ENCODE measurements at places on chromosomes 13 and 19.

DNA sequence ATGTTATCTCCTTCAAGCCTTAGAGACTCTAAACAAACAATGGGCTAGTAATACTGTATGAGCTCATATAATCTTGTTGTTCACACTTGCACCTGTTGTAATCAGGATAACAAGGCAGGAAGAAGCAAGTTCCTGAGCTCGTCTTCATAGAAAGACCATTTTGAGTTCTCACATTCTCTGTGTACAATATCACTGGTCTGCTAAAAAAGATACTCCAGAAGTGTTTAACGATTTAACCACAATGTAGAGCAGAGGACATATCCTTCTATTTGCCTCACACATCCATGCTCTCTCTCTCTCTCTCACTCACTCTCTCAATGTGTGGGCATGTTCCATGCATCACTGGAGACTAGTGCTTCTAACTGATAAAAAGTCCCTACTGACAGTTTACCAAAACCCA is 122.9 kb downstream of the MIPEP start:
- no peak for DNase-seq

DNA sequence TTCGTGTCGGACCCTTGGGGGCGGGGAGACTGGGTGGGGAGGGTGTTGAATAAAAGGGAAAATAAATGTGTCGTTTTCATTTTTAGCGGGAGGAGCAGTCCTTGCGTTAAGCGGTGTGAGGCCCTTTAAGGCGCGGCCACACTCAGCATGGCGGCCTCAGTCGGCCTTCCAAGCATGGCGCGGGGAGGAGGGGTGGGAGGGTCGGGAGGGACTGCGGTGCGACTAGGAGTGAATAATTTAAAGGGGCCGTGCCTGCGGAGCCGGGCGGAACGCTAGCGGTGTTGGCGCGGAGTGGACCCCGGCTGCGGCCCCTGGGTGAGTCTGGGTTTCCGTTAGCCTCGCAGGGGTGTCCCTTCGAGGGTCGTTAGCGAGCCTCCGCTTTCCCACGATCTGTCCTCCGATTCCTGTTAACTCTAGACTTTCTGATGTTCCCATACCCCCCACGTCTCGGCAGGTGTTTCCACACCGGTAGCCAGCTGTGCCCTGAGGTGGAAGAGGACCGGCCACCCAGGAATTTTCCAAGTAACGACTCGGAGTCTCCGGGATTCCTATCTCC is 1.5 kb upstream of the PNPLA6 start:
- peak; percentile 79 for DNase-seq

- no peak for DNase-seq
Observed at GRCh38 chr13:76533251-76533650, 353.0 kb downstream of the KCTD12 start.

- peak; percentile 15 for DNase-seq
Observed at GRCh38 chr19:17671906-17672305, 16.2 kb downstream of the UNC13A start.

DNA sequence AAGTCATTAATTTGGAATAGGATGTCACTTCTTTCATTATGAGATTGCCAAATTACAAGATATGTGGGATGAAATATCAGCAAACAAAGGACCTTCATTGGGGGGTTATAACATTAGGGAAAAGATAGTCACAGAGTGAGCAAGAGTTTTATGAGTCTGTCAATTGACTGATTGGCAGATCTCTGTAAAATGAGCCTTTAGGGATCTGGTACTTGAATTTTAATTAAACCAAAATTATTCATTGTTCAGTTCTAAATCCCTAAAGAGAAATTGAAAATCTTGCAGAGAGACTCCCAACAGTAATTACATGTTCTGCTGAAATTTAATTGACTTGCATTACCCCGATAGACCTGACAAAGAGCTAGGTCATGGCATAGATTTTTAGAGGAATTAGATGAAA is 768.1 kb upstream of the SPRY2 start:
- DNase-seq: no peak

DNA sequence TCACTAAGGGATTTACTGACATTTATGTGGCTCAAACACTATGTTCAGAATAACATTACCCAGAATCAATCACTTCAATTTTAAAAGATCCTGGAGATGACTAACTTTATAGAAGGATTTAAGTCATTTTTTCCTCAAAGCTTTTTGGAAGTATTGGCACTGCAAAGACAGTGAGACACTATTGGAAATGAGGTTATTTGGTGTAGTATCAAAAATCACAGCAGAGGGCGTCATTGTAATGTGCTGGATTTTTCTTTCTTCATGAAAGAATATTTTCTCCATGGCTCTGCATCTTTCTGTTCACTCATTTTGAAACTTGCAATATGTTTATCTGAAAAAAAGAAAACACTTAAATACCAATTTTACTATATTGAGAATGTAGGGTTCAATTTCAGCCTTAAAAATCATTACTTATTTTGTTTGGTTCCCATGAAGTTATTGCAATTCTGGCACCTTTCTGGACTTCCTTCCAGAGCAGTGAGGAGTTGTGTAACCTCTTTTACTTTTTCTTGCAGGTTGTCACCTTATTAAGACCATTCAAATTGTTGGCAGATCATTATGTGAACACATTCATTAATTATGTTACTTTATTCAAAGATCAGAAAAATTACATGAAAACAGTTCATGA is 3.7 kb upstream of the CSNK1A1L start:
- peak; percentile 31 for DNase-seq

GRCh38 chr19:4375164-4376027 is 25.0 kb downstream of the SH3GL1 start:
- DNase-seq: peak; percentile 78

GRCh38 chr19:49570138-49570856 is 10.1 kb downstream of the NOSIP start:
- DNase-seq: peak; percentile 80

- no peak for DNase-seq
Observed at GRCh38 chr19:48737360-48737998, 2.9 kb downstream of the RASIP1 start.

- no peak for DNase-seq
Observed at GRCh38 chr13:45113233-45114224, 6.8 kb upstream of the GTF2F2 start.

- DNase-seq: no peak
Observed at GRCh38 chr13:39297664-39298171, 259.5 kb downstream of the NHLRC3 start.

DNA sequence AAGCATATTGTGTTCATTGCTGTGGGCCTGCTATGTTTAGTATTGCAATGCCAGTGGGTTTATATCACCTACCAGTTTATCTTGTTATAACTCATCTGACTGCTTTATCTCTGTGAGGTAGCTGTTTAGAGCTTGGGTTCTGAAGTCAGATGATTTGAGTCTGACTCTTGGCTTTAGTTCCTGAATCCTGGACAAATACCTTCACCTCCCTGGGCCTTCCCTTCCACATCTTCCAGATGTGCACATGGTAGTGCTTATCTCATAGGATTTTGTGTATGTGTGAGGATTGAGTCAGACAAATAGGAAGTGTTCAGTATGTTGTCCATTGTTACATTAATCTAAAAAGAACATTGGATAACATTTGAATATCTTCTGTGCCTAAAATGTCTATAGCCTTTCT is 63.5 kb upstream of the ANKRD10 start:
- no peak for DNase-seq

DNA sequence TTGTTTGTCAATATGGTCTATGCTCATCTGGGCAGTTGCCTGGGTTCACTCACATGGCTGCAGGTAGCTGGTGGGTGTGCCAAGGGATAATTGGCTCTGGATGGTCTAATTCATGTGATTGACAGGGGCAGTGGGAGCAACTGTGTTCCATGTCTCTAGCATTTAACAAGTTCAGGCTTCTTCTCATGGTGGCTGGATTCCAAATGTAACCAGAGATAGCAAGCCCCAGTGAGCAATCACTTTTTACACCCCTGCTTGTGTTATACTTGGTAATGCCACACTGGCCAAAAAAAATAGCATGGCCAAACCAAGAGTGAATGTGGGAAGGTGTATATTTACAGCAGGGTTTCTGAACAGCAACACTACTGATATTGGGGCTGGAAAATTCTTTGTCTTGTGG is 89.6 kb upstream of the TNFSF11 start:
- DNase-seq: no peak

- peak; percentile 14 for DNase-seq
Observed at GRCh38 chr19:21202865-21203494, 61.1 kb downstream of the ZNF431 start.

DNA sequence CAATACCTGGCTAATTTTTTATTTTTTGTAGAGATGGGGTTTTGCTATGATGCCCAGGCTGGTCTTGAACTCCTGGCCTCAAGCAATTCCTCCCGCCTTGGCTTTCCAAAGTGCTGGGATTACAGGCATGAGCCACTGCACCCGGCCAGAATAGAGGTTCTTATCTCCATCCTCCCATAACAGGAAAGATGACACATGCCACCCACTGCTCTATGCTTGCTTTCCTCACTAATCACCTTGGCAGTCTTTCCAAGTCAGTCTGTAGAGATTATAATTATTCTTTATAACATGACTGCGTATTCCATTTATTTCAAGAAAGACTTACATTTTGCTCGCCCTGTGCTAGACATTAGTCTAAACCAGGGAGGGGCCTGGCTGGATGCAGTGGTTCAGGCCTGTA is 6.7 kb downstream of the VAV1 start:
- no peak for DNase-seq

- DNase-seq: no peak
Observed at GRCh38 chr19:21322528-21322927, 6.7 kb downstream of the ZNF708 start.

DNA sequence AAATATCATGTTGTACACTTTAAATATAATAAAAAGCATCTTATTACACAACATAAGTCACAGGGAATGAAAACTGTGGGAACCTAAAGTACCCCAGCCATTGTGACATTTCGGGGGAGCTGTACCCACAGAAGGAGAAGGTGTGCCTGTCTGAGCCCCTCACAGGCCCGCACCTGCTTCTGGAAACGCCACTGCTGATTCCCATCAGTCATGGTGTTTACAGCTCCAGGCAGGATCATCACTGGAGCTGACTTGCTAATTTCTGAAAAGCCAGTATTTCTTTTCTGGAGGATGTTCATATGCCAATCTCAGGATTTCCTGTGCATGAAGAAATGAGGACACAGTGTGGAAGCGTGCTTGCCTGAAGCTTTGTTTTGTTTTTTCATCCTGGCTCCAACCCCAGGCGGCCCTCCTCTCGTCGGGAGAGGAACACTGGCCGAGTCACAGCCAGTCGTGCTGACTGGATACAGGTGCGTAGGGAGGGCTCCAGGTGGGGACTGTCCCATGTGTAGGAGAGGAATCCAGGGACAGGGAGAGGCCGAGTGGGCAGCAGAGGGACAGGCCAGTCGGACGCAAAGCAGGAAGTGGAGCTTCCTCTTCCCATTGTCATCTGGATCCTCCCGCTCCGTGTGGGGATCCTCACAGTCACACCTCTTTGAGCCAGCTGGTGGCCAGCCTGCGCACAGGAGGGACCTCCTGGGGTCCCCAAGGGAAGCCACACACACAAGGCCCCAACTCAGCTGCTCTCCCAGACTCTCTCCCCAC is 4.2 kb upstream of the ATP12A start:
- no peak for DNase-seq

GRCh38 chr13:104024416-104025170 is 958.4 kb upstream of the SLC10A2 start:
- no peak for DNase-seq

- no peak for DNase-seq
Observed at GRCh38 chr13:58024103-58024502, 392.6 kb downstream of the PCDH17 start.

GRCh38 chr13:91785431-91786119 is 387.2 kb downstream of the GPC5 start:
- no peak for DNase-seq

GRCh38 chr19:50702871-50703829 is 16.5 kb downstream of the SHANK1 start:
- DNase-seq: peak; percentile 59

GRCh38 chr13:114089751-114090400 is 42.5 kb downstream of the RASA3 start:
- no peak for DNase-seq

GRCh38 chr19:14686411-14686810 is 3.4 kb upstream of the ZNF333 start:
- peak; percentile 26 for DNase-seq

GRCh38 chr13:113350065-113350937 is 13.6 kb downstream of the GRTP1 start:
- DNase-seq: no peak

DNA sequence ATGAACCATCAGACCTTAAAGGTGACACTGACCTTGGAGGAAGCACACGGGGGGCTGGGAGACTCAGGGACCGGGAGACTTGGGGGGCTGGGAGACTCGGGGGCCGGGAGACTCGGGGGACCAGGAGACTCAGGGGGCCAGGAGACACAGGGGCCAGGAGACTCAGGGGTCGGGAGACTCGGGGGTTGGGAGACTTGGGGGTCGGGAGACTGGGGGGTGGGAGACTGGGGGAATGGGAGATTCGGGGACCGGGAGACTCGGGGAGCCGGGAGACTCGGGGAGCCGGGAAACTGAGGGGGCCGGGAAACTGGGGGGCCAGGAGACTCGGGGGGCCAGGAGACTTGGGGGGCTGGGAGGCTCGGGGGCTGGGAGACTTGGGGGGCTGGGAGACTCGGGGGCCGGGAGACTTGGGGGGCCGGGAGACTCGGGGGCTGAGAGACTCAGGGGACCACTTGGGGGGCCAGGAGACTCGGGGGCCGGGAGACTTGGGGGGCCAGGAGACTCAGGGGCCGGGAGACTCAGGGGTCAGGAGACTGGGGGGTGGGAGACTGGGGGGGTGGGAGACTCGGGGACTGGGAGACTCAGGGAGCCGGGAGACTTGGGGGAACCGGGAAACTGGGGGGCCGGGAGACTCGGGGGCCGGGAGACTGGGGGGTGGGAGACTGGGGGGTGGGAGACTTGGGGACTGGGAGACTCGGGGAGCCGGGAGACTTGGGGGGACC is 62.9 kb downstream of the RASA3 start:
- no peak for DNase-seq

- DNase-seq: peak; percentile 92
Observed at GRCh38 chr19:7920519-7921301, 572 bp downstream of the SNAPC2 start.

DNA sequence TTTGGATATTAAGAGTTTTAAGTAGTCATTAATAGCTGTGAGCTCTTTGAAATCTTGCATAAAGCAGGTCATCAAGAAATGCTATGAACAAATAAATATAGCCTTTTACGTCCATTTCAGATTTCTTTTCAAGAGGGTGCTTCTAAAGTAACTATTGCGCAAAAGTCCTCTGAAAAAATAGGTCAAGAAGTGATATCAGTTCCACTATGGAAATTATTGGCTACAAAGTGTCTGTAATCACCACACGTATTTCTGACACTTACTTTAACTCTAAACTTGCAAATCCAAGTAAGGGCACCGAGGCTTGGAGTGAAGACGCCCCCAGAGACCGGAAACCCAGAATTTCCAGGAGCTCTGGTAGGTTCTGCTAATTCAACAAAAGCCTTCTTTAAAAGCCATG is 44.9 kb upstream of the STARD13 start:
- DNase-seq: no peak

- DNase-seq: no peak
Observed at GRCh38 chr13:40394304-40394985, 272.0 kb downstream of the FOXO1 start.

GRCh38 chr13:112840472-112841302 is 128.3 kb upstream of the MCF2L start:
- DNase-seq: no peak

Data from ACHN (cell line).